ENCODE measurements at places on chromosomes 7 and 10. TPM values are rescaled to one million over a fixed set of nuclear protein-coding genes. Genes with fewer than 3 reads are reported as not detected.

MYH16 gene
- total RNA-seq = not detected

DLG5 gene
- total RNA-seq = 7.1 TPM

SUN3 gene
- not detected for total RNA-seq

DNAH11 gene
- total RNA-seq = 0.05 TPM

PALD1 gene
- total RNA-seq = 4.2 TPM

SPDYE1 gene
- not detected for total RNA-seq

TCAF2 gene
- 2.3 TPM for total RNA-seq

ERVW-1 gene
- not detected for total RNA-seq

CHST15 gene
- total RNA-seq = 16.5 TPM

GALNT17 gene
- total RNA-seq = 0.37 TPM

GOT1 gene
- total RNA-seq = 73.5 TPM

All from liver (tissue), 10 donors.